ENCODE measurements at places on chromosomes 7 and 10.

GRCh38 chr7:114554781-114555537 is 140.3 kb downstream of the FOXP2 start:
- no peak for DNase-seq

DNA sequence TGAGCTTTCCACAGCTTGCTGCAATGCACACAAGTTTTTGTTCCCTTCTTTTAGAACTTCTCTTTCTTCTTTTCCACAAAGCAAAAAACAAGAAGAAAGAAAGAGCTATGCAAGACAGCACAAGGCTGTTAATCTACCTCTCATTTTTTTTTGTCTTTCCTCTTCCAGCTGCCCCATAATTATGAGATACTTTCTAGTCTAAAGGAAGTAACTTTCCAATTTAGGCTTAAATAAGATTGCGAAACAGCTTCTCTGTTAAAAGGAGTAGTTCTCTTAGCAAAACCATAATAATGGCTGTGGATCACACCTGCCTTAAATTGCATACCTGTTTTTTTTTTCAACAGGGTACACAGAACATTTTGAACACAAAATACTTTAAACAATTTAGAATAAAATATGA is 56.0 kb downstream of the NDUFB2 start:
- no peak for DNase-seq

DNA sequence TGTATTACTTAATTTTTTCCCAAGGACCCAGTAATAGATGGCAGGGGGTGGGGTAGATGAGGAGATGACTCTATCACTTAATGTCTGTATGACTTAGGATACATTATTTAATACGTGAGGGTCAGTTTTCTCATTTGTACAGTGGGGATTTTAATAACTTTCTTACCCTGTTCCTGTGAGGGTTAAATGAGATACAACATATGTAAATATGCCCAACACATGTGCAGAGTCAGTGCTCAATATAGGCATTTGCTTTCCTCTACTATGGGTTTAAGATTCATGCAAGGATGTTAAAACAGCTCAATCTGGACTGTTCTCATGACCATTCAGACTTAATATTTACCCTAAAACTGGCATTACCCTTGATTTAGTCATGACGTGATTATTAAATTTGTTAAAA is 31.2 kb downstream of the ST7 start:
- DNase-seq = no peak

- no peak for DNase-seq
Measured at GRCh38 chr10:92492748-92493240, 81.1 kb downstream of the IDE start.

- DNase-seq = no peak
Measured at GRCh38 chr7:112777406-112777805, 12.8 kb downstream of the TMEM168 start.

DNA sequence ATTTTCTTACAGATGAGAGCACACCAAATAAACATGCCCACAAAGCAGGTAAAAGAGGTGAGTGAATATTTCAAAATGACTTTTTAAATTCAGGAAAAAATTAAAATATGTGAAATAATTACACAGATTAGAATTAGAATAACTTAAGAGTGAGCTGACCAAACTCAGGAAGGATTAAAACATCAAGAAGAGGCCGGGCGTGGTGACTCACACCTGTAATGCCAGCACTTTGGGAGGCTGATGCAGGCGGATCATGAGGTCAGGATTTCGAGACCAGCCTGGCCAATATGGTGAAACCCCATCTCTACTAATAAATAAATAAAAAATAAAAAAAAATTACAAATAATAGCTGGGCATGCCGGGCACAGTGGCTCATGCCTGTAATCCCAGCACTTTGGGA is 140.1 kb downstream of the REEP3 start:
- DNase-seq = no peak

DNA sequence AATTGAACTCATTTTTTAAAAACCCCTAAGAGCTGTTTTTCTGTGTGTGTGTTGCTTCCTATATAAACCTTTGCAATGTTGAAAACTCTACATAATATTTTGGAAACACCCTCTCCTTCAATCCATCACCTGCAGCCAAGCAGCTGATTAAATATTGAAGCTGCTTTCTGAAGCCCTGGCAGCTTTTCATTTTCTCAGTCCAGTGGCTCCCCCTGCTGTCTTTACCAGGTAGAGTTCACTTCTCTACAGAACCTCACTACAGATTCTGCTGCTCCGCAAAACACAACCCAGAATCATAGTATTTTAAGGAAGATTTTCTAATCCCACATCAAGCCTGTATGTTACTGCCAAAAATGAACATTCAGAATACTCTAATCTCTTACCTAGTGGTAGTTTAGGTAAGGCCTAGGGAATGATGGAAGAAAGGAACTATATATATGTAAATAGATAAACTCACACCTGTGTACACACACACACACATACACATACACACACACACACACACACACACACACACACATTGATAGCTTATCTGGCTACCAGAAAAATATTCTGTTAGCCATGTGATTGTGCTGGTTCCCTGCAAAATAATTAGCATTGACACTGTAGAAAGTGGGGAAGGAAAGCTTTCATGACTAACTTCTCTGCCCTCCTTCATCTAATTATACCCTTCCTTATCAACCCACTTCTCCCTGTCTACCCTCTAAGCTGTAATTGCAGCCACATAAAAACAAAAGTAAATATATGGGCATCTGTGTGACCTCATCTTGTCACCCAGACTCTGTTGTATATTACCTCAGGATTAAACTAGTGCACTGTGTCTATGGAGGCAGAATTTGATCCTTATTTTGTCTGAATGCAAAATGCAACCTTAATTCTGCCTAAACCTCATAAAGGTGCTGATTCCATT is 229.5 kb upstream of the FZD1 start:
- DNase-seq = no peak

GRCh38 chr7:36598054-36598674 is 126.1 kb downstream of the AOAH start:
- DNase-seq = no peak

DNA sequence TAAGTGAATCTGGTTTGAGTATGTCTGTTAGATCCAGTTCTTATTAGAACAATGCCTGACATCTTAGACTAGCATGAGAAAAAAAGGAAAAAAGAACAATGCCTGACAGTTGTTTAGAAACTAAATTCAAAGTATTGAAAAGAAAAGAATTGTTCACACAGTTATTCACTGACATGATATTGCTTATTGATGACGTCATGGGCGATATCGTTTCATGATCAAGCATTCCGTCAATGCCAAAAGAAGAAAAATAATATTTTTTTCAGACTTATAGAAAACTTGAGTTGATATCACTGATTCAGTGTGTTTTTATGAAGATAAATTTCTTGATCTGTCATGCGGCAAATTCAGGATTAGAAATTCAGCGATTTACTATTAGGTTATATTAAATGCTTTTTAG is 196.5 kb upstream of the AGR3 start:
- DNase-seq = no peak

- no peak for DNase-seq
Measured at GRCh38 chr7:157526913-157527634, 190.3 kb downstream of the DNAJB6 start.

DNA sequence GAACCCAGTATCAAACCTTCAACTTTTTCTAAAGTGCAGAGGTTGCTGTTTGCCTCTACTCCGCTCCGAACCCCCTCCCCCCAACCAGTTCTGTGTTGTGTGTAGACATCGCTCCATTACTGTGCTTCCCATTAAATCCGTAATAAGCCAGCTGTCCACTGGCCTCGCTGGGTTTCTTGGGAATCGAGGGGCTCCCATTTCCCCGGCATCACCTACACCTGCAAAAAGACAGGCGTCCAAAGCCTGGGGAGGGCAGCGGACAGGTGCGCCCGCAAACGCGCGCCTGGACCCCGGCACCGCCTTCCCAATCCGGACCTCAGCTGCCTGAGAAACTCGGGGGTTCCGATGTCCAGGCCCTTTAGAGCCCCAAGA is 631 bp downstream of the RTKN2 start:
- DNase-seq = no peak

DNA sequence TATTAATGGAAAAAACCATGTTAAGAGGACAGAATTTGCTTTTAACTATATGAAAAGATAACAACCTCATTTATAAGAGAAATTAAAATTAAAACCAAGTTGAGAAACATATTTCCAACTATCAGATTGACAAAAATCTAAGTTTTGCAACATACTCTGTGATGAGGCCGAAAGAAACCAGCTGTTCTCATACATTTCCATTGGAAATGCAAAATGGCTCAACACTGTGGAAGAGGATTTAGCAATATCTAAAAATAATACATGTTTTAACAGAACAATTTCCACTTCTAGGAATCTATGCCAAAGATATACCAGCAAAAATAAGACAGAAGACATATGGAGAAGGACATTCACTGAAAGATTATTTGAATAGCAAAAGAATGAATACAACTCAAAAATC is 268.8 kb downstream of the DYNC1I1 start:
- DNase-seq = no peak

- no peak for DNase-seq
Measured at GRCh38 chr10:14617852-14618251, 156.8 kb downstream of the FAM107B start.

Measured in stimulated activated CD8-positive, alpha-beta memory T cell treated with anti-CD3 and anti-CD28 coated beads, Interleukin-7, amount 100 ng/mL, for 1 hour (primary cell).